ENCODE measurements at places on chromosomes 11 and 22.

- DNase-seq, result no peak
These were observed 126.9 kb downstream of the APIP start for GRCh38 chr11:34789196-34789834.

DNA sequence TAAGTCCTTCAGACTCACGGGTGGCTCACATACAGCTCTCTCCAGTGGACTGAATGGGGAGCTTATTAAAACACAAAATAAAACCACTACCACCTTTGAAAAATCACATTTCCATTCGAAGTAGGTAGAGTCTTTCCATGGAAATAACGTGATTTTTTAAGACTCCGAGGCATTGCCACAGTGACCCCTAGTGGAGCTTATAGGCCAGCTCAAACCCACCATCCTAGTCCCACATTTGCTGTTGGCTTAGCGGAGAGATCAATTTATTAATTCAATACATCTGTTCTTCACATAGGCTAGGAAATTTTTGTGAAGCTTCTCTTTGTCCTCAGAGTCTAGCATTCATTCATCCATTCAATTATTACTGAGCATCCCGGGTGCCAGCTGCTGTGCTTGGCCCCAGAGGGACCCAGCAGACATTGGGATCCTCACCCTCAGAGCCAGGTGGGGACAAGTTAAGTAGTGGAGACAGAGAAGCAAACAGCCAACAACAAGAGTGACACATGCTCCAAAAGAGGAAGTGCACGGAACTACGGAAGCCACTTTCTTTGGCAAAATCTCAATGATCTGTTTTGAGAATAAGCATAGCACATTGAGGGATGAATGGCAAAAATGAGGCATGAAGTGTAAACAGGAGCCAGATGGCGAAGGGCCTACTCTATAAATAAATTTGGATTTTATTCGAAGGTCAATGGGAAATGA lies 10.2 kb upstream of the P4HA3 start:
- DNase-seq, result no peak

DNA sequence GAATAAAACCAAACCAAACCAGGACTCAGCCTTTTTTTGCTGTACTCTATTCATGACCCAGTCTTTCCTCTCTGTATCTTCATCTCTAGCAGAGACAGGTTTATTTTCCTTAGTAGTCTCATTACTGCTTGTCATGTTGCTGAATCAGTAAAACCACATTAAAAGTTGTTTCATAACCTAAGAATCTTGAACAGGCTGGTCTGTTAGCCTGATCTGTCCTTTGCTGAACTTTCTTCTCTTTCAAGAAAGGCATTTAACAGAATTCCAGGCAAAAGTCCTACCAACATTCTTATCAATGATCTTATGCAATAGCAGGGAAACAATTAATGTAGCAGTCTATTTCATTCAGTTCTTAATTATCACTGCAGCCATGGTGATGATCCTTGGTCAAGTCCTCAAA lies 197.7 kb downstream of the CASP12 start:
- no peak for DNase-seq

- no peak for DNase-seq
These were observed 52.8 kb upstream of the SLC35C1 start for GRCh38 chr11:45752106-45752505.

DNA sequence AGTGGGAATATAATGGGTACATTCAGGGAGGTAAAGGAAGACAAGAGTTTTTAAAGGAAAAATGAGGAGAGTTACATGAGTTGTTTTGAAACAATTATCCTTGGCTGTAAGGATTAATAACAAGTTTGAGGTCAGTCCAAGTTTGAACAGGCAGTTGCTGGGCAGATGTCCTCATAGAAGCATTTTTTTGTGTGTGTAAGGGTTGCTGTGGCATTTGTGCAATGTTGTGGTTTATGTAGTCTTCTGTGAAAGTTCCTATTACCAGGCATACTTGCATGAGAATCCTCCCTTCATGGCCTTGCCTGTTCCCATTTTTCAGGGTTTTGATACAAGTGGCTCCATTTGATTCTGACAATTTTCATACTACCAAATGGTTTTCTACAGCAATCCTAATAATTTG lies 400.2 kb downstream of the KCNA4 start:
- DNase-seq, result no peak

GRCh38 chr11:85627332-85627997 lies at the start of gene DLG2:
TSS of gene DLG2 (minus strand) at chr11:85627344.
- DNase-seq, result no peak
